ENCODE measurements at places on chromosomes 5 and 9.

DNA sequence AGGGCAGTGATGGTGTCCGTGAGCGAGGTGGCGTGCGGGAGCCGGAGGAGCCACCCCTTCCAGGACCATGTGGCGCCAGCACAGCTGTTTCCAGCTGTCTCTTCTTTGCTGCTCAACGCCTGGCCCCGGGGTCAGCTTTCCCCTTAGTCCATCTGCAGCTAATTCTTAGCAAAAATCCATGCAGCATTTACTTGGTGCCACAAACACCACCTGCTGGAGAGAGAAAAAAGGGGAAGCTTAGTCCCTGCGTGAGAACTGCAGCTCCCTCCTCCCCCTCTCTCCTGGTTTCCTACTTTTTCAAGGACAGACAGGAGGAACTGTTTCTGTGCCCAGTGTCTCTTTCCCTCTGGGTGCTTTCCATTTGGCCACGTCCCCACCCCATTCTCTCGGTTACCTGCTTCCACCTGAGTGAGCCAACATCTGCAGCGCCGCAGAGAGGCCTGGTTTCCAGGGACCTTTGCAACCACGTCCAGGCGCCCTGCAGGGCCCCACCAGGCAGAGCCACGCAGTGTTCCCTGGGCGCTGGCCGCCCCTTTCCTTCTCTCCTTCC lies 3.4 kb downstream of the SLC6A19 start:
- no peak for DNase-seq

DNA sequence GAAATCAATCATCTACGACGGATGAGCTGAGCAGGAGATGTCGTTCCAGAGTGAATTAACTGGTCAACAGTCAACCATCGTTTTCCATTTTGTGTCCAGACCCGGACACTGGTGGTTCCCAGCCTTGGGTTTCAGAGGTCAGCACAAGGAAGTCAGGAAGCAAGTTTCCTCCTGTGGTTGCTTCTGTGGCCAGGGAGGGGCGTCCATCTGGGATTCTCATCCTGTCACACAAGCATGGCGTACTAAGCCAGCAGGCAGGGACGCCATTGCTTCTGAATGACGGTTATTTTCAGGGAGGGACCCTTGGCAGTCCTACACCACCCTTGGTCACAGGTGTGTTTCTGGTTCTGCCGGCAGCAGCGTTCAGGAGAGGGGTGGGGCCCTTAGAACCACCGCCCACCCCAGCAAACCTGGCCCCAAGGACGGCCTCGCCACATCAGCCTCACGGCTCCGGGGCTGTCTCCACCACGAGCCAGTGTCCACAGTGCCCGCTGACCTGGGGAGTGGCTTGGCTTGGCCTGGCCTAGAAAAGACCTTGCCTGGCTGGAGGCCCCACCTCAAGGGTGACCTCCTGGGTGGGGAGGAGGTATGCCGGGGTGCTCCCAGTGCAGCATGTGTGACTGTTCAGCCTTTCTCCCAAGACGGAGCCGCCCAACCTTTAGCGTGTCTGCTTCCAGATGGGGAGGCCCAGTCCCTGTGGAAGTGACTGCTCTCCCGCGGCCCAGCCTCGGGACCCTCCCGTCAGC lies 25.2 kb downstream of the NDUFS6 start:
- DNase-seq = no peak

GRCh38 chr9:129006328-129007034 lies 21.6 kb downstream of the SH3GLB2 start:
- no peak for DNase-seq

- DNase-seq = no peak
Measured at GRCh38 chr5:139410993-139411828, 7.3 kb upstream of the SPATA24 start.
